ENCODE measurements at places on chromosomes 11 and 22.

DNA sequence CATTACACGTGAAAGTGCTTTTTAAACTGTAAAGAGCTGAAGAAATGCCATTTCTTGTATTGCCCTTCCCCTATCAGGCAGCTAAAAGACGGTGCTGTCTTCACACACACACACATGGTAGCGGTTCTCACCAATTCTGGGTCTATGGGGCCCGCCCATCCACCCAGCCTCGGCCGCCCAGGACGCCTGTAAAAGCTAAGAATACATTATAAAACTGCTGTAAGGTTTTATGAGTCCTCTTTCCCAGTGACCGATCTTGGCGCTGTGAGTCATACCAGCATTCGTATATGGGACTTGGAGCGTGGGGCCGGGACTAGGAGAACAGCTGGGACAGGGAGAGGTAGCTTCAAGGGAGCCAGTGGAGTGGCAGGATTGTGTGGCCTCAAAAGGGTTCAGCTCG lies 149.7 kb upstream of the CADM1 start:
- no peak for DNase-seq

DNA sequence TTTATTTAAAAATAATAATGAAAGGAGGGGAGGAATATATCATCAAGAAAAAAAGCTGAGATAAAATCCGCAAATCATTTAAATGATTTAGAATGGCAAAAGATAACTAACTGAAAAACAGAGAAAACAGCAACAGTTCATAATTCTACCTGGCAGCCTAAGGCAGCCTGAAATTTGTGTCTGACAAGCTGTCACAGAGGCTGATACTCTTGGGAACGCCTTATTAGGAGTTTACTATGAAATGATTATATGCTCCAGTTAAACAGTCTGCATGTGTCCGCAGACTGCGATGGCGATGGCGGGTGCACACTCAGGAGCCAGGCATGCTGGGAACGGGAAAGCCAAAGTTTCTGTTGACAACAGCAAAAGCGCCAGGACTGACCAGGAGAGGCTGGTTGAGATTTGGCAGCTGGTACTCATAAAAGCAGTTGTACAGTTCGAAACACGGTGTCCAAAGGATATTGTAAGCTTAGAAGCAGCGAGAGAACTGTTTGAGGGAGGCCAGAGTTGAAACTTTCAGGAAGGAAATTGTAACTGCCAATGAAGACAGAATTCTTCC lies 172.9 kb upstream of the MPPED2 start:
- DNase-seq = no peak

- no peak for DNase-seq
Observed at GRCh38 chr11:123272565-123272964, 77.5 kb upstream of the CLMP start.

DNA sequence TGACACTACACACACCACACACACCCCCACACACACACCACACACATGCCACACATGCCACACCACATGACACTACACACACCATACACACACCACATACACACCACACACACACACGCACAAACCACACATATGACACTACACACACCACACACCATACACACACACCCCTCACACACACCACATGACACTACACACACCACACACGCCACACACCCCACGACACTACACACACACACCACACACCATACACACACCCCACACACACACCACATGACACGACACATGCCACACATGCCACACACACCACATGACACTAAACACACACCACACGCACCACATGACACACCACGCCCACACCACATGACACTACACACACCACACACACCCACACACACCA lies 101.8 kb upstream of the ASPHD2 start:
- no peak for DNase-seq

DNA sequence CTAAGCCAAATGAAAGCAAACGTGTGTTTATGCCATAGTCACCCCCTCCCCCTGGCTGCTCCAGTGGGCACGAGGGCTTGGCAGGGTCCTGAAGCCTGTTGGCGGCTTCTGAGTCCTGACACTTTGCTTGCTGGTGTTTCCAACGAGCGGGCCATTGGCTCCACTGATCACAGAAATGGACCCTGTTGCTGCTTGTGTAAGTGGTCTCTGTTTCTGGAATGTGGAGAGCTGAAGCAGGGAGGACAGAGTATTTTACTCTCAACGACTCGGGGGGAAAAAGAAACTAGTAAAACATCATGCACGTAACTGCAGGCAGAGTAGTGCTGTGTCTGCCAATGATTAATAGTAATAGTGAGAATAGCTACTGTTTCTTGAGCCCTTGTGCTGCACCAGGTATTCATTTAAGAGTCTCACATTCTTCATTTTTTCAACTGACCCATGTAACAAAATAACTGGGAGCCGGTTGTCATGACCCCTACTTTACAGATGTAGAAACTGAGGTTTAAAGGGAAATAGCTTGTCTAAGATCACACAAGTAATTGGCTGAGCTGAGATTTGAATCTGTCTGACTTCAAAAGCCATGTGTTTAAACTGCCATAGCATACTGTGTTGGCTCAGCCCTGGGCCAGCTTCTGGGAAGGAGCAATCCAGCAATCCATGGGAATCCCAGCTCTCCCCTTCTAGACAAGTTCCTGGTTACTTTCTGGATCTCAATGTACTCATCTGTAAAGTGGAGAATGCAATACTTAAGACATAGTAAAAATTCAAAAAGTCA lies 526.7 kb downstream of the INSC start:
- no peak for DNase-seq

GRCh38 chr22:48968201-48968959 lies 859.3 kb downstream of the BRD1 start:
- DNase-seq = peak; percentile 59

DNA sequence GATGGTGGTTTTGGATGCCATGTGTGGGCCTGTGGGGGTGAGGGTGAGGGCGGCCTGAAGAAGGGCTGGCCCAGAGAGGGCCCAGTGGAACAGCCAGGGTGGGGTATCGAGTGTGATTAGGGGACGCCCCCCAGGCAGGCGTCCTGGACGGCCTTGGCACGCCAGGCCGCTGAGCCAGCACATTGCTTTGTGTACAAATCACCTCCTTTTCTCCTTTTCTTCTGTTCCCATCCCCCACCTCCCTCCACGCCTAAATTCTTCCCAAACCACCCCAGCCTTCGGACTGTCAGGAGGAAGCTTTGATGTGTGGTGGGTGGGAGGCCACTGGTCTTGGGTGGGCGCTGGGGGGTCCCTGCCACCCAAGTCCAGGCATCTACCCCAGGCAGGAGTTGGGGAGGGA lies 7.8 kb upstream of the CD248 start:
- DNase-seq = no peak

- DNase-seq = no peak
Observed at GRCh38 chr11:119322360-119322739, 5.4 kb upstream of the MCAM start.

- DNase-seq = no peak
Observed at GRCh38 chr11:15716550-15716949, 601.8 kb downstream of the INSC start.

- no peak for DNase-seq
Observed at GRCh38 chr11:77449060-77449521, 24.8 kb downstream of the PAK1 start.

- peak; percentile 75 for DNase-seq
Observed at GRCh38 chr22:44338177-44338810, 25.5 kb upstream of the SHISAL1 start.

DNA sequence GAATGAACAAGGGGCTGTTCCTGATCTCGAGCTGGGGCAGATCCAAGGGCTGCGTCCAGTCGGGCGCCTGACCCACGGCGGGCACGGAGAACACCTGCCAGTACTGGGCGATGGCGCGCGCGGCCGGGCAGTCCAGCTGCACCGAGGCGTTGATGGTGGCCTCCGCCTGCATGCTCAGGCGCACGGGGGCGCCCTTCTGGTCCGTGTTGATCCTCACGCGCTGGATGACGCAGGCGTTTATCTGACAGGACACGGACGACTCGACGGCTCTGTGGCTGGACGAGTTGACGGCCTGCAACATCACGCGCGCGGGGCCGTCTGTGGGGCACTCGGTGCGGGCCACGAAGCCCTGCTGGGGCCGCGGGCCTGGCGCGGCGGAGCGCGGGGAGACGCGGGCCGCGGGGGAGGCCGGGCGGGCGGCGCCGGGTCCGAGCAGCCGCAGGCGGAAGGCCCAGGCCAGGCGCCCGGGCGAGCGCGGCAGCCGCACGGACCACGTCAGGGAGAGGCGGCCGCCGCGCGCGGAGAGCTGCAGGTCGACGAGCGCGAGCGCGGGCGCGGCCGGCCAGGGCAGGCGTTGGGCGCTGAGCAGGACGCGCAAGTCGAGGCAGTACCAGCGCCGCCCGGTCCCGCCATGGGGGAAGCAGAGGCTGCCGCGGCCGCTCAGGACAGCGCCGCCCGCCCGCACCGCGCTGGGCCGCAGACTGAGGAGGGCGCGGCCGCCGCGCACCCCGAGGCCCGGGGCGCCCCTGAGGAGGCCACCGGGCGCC lies 511 bp downstream of the PKDREJ start:
- no peak for DNase-seq

DNA sequence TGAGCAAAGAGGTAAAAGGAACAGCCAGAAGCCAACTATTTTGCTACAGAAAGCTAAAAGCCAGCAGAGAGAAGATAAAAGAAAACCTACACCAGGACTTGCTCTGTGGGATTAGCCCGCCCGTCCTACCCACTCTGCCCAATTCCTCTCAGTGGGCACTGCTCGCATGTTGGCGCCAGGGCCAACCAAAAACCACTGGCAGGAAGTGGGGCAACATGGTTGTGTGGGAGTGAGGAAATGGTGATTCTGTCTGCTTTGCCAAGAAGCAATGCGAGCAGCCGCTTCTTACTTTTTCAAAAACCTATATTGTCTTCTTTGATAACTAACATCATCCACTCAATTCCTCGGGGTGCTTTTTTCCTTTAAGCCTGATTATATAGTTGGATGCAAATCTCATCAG lies 14.2 kb upstream of the APOA1 start:
- DNase-seq = no peak

DNA sequence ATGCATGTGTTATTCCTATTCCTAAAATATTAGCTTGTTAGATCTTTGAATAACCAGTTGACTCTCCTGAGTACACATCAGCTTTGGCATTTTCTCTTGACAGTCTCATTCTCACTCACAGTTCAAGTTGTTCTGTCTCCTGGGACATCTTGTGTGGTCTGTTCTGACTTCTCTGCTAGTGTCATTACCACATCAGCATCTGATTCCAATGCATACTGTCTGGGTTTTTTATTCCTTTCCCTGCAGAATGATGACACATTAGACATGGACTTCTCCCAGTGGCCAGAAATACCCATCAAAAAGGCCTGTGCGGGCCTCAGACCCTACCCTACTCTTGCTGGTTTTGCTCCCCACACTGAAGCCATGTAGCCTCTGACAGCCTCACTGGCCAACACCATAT lies 2.7 kb downstream of the ZNF74 start:
- DNase-seq = no peak

GRCh38 chr22:23745791-23746190 lies 5.1 kb downstream of the ZNF70 start:
- DNase-seq = no peak

DNA sequence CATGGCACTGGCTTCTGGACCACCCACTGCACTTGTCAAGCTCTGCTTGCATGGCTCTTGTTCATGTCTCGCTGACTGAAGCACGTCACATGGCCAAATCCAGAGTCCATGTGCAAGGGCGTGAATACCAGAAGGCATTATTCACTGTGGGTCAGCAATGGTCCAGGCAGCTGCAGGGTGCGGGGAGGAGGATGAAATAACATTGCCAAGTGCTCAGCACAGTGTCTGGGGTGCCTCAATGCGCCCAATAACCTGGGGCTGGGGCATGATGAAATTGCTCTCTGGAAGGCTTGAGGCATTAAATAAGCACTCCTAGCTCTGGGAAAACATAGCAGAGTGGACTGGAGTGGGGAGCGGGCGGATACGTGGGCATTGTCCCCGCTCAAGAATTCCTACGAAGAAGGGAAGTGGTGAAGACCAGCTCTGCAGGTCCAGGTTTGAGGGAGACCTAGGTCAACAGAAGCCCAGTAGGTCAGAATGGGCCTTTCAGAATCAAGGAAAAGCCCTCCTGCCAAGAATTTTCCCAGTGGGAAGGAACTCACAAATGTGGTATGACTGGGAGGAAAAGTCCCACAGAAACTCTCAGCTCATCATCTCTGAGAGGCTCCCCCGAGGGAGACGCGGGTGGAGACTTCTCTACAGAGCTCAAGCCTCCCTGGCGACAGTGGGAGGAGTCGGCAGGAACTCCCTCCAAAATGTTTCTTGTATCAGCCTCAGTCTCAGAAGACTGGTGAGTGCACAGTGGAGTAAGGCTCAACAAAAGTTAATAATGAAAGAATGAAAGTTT lies 15.3 kb upstream of the ACCSL start:
- no peak for DNase-seq

Measured in G401 (cell line).